Hematopoietic multipotent progenitor cell treated with erythropoietin and hydrocortisone succinate and interleukin-3 and kit ligand, for 4 days (in vitro differentiated cells): ENCODE measurements at places on chromosomes 12 and 14.
A peak's percentile ranks its signal among the peaks of the same experiment; 100 is the strongest.

GRCh38 chr12:130433834-130434233 is 96.1 kb downstream of the PIWIL1 start:
- no peak for DNase-seq

DNA sequence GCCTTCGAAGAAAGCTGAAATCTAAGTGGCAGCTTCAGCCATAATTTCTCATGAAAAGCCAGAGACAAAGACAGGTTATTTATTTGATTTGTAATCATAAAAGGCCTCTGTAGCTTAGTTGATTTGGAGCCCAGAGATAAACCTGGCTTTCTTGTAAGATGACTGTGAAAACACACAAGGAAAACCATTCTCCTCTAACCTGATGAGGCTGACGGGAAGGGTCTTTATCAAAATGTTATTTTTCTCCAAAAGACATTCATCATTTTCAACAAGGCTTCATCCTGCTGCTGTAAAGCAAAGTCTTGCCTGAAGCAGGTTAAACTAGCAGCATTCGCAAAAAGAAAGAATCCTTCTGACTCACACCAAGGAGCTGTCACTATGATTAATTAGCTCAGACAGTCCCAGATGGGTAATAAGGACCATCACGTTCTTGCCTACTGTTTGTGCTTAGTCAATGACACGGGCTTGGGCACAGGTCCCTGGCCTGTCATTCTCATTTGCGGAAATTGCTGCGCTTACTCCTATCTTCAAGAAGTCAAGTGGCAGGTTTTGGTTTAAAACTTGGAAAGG is 286.6 kb downstream of the C12orf75 start:
- no peak for DNase-seq

- DNase-seq = no peak
These were observed 609.0 kb upstream of the STXBP6 start for GRCh38 chr14:25658988-25659387.

GRCh38 chr12:90226211-90226610 is 517.6 kb upstream of the ATP2B1 start:
- DNase-seq = no peak

DNA sequence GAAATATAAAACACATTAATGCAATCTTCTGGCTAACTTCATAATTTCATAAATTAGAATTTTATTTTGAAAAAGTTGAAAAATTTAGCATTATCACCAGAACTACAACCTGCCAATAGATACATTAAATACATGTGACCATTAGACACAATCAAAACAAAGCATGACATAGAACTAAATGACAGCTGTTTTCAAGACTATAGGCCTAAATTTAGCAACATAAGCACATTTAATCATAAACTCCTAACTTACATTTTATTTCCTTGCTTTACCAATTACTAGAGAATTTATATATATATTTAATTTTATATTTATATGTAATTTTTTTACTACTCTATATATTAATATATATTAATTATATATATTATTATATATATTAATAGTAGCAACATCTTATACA is 165.4 kb downstream of the CEP128 start:
- no peak for DNase-seq

GRCh38 chr12:29902043-29902442 is 118.3 kb upstream of the TMTC1 start:
- no peak for DNase-seq

GRCh38 chr12:26668847-26669246 is 164.1 kb downstream of the ITPR2 start:
- DNase-seq = no peak

GRCh38 chr12:49707812-49708147 is 575 bp upstream of the FMNL3 start:
- DNase-seq = no peak

DNA sequence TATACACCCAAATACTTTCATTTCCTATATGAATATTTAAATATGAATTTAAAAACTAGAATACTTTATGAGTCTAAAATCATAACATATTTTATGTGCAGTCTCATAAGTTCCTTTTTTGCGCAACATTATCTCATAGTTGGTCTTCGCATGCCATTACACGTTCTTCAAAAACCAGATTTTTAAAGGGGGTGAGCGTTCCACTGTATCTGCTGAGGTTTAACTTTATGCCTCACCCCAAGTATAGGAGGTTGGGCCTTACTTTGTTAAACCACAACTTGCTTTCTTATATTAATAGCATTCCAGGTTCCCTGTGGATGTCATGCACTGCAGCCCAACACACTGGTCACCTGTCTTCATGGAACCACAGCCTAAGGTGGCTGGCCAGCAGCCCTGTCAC is 118.6 kb downstream of the APAF1 start:
- DNase-seq = no peak

DNA sequence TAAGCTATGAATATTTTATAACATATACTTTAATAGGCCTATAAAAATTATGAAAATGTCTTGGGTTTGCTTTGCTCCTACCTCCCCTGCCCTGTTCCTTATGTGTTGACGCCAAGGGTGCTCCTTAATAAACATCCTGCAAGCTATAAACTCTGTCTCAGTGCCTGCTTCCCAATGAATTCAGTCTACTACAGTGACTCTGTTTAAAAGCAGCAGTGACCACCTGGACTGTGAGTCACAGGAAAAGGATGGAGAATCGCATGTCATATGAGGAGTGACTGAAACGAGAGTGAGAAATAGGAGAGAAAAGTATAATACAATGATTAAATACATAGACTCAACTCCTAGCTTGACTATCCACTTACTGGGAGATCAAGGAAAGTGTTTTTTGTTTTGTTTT is 41.1 kb upstream of the CFAP54 start:
- DNase-seq = no peak

DNA sequence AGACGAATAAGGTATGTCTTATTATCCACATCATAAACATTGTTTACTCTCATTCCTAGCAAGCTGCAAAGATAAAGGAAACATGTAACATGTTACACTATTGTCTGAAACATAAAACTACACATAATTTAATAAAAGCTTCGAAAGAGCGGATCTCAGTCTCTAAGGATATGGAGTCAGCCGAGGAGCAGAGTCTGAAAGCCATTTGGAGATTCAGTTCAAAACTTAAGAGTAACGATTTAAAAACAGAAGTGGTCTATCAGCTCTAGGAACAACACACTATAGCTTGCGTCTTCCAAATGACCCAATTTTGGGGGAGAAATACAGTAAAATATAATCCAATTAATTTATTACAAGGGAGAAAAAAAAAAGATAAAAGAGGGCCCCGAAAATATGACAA is 775 bp downstream of the NEMF start:
- DNase-seq = peak; percentile 41

DNA sequence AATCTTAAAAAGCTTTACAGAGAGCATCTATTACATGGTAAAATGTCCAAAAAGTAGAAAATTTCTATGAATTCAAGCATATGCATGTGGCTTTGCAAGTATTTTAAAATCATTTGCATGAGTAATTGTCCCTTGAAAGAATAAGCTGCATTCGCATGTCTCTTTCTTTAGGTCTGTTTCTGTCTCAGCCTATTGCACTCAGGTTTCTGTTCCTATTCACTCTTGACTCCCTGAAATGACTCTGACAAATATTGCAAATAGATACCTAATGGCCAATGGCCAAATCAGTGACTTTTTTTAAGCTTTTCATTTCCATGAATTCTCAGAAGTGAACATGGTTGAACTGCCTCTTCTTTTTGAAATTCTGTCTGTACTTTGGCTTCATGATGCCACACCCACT is 6.4 kb upstream of the TTC8 start:
- no peak for DNase-seq

DNA sequence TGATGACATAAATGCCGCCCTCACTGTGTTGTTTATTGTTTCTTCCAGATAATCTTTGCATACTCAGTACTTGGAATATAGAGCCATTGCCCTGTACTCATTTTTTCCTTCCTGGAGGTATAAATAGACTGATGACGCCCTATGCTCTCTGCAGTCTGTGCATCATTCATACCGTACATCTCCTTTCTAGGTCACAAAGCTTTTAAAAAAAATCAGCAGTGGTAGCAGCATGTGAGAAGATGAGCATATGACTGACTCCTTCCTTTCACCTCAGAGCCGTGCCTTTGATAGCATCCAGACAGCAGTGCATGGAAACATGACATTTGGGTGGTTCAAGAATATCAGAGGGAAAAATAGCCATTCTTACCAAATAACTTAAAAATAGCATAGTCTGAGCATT is 77.3 kb downstream of the PDE3A start:
- DNase-seq = no peak

GRCh38 chr14:36690311-36691040 is 28.8 kb downstream of the PAX9 start:
- DNase-seq = no peak

- DNase-seq = no peak
These were observed 112.6 kb downstream of the ERC1 start for GRCh38 chr12:1103632-1104031.

- no peak for DNase-seq
These were observed 56.7 kb downstream of the PPFIBP1 start for GRCh38 chr12:27580561-27581330.

DNA sequence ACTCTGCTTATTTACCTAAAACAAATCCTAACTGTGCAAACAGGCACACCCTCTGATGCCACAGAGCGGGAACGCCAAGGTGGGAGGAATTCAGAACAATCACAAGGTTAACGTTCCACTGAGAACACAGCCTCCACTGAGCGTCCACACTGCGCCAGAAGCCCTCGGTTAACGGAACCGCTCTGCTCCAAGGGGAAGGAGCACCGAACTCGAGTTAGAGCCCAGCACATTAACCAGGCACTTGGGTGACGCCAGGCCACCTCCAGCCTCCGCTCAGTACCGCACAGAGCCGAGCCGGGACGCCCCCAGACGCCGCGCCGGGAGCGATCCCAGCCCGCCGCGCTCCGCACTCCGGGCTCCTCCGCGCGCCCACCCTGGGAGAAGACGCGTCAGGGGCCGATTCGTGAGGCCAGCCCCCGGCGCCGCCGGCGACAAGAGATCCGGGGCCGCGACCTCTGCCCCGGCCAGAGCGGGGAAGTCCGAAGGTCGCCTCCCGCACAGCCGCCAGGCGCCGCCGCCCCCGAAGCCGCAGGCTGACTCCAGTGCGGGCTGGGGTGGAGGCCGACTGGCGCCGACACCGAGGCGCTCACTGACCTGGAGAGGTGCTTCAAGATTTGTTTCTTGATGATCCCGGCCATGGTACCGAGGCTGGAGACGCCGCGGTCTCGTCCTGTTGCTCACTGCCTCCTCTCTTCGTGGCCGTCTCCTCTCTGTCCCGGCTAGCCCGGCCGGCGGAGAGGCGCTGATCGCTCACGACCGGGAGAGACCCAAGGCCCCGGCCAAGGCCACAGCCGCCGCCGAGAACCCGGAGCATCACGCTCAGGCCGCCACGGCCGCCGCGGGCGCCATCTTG is 450 bp downstream of the BLTP3B start:
- DNase-seq = peak; percentile 62

GRCh38 chr14:95664546-95664945 is 21.7 kb upstream of the TCL1B start:
- no peak for DNase-seq

GRCh38 chr12:120453977-120454376 is 7.7 kb downstream of the GATC start:
- peak; percentile 76 for DNase-seq

DNA sequence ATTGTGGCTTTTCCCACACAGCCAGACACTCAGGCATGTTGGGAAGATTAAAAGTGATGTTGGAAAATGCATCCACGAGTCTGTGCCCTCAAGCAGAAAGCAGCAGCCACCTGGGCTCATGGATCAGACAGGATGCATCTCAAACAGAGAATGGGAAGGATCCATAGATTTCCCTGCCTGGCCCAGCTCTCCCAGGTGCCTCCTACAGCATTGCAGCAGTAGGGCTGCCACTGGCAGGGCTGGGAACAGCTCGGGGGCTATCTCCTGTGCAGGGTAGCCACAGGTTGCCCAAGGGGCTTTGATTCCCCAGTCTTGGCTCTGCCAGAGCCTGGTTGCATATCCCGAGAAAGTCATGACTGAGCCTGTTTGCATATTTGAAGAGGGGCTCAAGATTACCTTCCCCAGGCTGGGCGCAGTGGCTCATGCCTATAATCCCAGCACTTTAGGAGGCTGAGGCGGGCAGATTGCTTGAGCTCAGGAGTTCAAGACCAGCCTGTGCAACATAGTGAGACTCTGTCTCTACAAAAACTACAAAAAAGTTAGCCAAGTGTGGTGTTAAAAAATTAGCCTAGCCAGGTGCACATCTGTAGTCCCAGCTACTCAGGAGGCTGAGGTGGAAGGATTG is 19.5 kb downstream of the C14orf132 start:
- no peak for DNase-seq

DNA sequence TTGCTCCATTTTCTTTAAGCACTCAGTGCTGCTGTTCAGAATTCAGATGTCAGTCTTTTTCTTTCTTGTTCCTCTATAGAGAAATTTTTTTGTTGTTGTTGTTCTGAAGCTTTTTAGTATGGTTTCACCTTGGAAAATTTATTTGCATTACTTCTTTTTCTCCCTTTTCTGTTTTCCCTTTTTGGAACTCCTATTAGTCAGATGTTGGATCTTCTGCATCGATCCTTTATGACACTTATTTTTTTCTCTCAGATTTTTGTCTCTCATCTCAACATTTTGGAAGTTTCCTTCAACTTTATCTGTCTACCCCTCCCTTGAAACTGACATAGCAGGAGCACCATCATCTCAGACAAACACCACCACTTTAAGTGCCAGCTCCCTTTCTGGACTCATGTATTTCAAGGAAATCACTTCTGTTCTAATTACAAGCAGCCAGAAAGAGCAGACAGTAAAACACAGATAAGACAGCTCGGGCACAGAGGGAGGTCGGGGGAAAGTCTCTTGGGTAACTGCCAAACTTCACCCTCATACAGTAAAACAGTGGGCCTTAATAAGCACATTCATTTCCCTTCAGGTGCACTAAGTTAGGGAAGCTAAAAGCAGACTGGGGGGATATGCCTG is 222.7 kb upstream of the PLXNC1 start:
- DNase-seq = peak; percentile 61

DNA sequence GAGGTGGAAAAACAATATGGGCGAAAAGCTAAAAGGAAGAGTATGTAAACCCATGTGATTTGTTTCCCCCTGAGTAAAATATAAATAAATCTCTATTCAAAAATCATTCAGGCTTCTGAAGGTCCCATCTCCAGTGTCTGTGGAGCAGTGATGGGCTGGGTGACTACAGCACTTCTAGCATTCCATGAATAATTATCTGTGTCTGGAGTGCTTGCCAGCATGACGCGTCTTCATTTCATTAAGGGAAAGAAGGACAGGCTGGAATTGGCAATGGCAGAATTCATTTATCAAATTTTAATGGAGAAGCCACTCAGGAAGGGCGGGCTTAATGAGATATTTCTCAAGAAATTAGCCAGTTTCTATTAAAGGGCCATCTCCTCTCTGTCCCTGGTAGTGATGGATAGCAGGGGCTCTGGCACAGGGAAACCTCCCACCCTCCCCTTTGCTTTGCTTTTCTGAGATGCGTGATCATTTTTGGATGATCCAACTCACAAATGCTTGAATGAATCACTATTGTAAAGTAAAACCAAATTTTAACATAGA is 916.3 kb upstream of the SEL1L start:
- no peak for DNase-seq

- no peak for DNase-seq
These were observed 1.4 kb upstream of the HOXC6 start for GRCh38 chr12:54026640-54027441.

DNA sequence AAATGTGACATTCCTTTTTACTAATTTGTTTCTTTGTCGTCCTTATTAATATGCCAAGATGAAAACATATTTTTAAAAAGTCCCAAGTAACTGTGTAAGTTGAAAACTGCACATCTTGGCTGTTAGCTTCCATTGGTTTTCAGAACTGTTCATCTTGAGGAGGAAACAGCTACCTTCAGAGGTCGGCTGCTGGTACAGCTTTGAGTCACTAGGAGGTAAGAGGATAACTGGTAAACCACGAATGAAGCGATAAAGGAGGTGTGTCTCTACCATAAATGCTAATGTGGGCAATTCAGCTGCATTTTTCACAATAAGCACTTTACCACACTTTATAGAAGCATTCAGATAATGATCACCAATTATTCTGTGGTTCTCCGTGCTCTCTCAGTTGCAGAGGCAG is 137.5 kb upstream of the KRAS start:
- peak; percentile 79 for DNase-seq
